ENCODE measurements at places on chromosomes 11 and 22. TPM values are rescaled to one million over a fixed set of nuclear protein-coding genes. Genes with fewer than 3 reads are reported as not detected.

HPX gene
- total RNA-seq, result 0.35 TPM

NRIP3 gene
- total RNA-seq, result 52.6 TPM

CD6 gene
- not detected for total RNA-seq

MS4A3 gene
- not detected for total RNA-seq

CCDC73 gene
- 0.03 TPM for total RNA-seq

MS4A6E gene
- total RNA-seq, result not detected
